AG09319 (cell line): ENCODE measurements at places on chromosomes 3 and 15.
A peak's percentile ranks its signal among the peaks of the same experiment; 100 is the strongest.

DNA sequence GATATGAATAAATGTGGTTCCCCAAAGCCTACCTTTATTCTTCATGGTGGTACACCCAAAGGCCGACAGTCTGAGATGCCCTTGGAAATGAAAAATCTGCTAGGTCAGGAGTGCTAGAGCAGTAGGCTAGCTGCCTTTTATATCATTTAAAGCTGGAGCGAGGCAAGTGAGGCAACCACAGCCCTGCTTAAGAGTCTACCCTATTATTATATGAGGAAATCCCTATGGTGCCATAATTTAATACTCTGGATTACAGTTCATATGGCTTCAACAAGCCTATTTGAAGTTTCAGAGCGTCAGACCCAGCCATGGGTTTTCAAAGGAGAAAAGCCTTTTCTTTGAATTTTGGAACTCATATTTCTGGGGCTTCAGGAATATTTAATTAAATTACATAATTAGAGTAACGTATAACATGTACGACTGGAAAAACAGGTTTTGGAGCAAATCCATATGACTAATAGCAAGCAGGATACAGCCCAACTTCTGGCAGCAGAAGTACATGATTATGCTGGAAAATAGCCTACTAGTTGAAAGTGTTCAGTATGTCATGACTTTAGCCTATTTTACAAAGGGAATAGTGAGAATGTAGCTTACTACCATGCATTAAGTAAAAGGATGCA is 18.0 kb upstream of the SLTM start:
- peak; percentile 37 for DNase-seq

- peak; percentile 92 for DNase-seq
Observed at GRCh38 chr3:50292159-50293078, at the start of gene IFRD2. IFRD2 (minus strand) TSS chr3:50292429; CDS start chr3:50292274, 155 bp downstream.

- DNase-seq, result no peak
Observed at GRCh38 chr3:161556941-161557340, 60.3 kb downstream of the OTOL1 start.

DNA sequence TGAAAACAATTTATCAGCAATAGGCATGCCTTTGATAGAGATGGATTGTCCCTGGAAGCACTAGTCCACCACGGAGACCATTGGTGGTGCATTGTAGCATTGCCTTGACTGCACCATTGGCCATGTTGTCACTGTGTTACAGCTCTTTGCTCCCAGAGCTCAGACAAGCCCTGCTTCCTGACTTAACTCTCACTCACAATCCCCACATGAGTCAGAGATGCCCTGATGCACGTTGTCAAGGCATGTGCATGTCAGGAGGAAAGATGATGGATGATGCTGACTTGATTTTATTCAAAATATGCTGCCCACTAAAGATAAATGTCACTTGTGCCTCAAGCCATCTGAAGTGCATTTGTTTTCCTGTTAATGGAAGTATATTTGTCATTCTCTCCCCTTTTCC is 266.1 kb downstream of the ARRDC4 start:
- no peak for DNase-seq

GRCh38 chr3:100776097-100776729 is 66.9 kb downstream of the TFG start:
- DNase-seq, result no peak

DNA sequence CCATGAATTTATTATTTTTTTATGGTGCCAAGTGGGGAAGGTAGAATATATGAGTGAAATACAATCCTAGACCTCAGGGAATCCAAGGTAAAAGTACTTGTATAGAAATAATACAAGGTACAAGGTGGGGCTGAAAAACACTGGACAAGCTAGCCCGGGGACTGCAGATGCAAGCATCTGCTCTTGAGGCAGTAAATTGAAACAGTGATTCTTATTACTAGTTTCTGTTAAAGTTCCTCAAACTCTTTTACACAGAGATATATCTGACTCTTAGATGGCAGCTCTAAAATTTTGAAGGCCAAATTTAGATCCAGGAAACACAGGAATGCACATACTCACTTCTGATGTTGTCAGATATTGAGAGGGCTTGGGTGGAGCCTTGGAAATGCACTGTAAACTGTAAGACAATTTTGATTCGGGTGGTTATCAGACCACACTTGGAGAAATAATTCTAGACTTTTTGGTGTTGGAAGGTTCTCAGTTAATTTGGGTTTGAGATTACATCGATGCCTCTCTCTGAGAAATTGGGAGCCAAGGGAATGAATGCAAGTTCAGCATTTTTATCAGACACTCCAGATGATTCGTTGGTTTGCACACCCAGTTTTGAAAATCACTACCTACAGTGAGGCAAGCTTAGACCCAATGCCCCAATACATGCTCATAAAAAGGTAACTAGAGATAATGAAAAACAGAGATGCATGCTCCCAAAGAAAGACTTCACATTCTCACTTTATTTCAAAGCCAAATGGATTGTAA is 7.3 kb downstream of the TP63 start:
- no peak for DNase-seq

- DNase-seq, result no peak
Observed at GRCh38 chr15:75129788-75130187, 71.9 kb upstream of the C15orf39 start.
